ENCODE measurements at places on chromosomes 1 and 21.

DNA sequence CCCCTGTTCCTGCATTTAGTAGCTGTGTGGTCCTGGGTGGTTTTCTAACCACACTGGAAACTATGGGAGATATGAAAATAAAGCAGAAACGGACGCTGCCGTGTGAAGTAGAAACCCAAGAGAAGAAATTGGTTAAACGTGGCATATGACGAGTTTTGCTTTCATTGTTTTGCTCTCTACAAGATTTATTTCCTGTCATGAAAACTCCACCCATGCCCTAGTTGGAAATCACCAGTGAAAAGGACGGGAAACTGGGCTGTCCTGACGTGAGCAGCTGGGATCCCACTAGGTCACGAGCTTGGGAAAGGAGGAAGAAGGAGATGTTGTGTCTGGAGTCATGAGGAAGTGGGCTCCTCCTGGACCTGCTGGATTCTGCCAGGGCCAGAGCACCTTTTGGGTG lies 120.8 kb upstream of the GADD45A start:
- no peak for DNase-seq

GRCh38 chr1:175120511-175120910 lies 52.9 kb downstream of the TNN start:
- DNase-seq, result no peak

DNA sequence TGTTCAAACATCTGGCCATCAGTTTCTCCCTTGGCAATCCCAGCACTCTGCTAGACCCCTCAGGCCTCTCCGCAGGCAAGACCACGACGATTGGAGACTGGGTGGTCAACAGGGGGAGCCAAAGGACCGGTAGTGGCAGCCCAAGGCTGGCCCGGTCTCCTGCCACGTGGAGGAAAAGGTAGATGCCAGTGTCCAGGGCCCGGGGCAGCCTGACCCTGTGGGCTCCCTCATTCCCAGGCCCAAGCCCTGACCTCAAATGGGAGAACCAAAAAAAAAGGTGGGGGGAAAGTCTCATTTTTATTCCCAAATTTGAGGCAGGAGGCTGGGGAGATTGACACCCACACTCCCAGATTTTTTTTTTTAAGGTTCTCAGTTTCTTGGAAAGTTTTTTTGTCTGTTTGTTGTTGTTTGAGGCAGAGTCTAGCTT lies 24.8 kb downstream of the S100A6 start:
- DNase-seq, result peak; percentile 68

DNA sequence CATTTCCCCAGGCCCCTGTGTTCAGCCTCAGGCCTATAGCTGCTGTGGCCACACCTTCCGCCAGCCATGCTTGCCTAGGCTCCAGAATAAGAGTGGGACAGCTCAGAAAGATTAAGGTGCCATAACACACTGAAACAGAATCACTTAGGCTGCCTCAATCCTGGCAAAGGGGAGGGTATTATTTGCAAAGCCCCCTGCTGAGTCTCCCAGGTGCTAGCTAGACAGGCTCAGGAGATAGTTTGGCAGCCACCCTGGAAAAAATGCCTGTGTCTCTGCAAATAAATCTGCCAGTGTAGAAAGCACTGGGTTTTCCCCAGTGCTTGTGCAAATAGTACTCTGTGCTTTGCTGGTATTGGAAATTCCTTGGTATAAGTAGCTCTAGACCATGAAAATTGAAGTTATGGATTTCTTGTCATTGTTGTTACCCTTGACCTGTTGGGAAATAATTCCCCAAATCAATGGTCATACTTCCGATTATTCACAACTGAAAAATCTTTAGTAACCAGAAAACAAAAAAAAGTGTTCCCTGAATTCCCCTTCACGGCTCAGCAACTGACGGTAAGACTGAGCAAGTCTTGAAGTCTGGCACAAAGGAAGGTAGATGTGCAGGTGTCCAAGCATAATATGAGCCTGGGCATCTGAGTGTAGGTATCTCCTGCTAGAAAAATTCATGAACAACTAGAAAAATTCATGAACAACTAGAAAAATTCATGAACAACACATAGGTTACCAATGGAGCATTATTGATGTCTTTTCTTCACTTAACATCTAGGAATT lies 56.9 kb downstream of the PROX1 start:
- DNase-seq, result no peak

DNA sequence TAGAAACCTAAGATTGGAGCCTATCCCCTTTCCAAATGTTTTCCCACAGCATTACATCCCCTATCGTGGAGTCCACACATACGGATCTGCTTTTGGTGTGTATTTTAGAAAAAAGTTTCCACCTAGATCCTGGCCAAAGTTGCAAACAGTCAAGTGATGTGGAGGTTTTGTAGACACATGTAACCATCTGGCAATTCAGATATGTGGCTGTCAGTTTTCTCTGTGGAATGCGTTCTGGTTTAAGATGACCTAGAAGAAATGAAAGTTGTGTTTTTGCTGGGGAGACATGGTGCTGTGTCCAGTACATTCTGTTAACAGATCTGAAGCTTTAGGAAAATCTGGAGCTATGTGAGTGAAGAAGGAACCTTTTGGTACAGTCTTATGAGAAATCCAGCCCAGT lies 14.8 kb downstream of the RNF220 start:
- no peak for DNase-seq

- DNase-seq, result no peak
Measured at GRCh38 chr1:78958711-78959110, 47.8 kb downstream of the ADGRL4 start.

GRCh38 chr21:31948676-31949075 lies 75.9 kb downstream of the HUNK start:
- DNase-seq, result no peak

- no peak for DNase-seq
Measured at GRCh38 chr1:4075436-4076225, 175.6 kb upstream of the C1orf174 start.

DNA sequence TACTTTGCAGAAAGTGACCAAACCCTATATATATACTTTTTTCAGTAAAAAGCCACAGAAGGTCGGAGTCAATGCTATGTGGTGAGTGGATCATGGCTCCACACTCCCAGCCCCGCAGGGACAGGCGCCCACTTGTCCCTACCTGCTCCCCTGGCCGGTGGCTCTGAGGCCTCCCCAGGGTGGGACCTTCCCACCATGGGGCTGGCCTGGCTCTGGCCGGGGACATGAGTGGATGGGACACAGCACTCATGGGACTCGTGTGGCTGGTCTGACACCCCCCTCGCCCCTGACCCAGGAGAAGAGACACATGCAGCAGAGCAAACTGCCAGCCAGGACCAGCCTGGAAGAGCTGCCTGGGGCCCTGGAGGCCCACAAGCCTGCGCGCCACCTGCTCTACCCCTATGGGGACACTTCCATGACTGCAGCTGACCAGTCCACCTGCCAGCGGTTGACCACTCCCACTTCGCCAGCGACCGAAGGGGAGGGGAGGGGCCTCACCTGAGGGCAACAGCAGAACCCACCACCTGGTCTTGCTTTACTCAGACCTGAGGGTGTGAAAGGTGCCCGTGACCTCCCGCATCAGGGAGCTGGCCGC lies 2.2 kb downstream of the SPATC1L start:
- no peak for DNase-seq

- DNase-seq, result no peak
Measured at GRCh38 chr1:176801514-176802020, 338.6 kb downstream of the PAPPA2 start.

DNA sequence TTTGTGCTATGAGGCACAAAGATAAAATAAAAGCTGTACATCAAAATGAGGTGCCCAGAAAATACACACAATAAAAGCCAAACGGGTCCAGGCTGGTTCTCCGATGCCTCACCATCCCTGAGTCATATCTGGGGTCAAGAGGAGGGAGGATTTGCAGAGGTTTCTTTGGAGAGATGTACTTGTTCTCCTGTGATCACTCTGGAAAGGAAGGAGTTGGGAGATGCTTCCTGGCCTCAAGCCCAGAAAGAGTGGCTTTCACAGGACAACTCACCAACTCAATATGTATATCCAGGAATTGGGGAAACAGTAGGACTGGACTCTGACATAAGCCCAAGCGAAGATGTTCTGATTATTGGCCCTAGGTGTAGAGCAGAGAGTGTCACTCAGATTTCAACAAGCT lies 51.9 kb downstream of the DIPK1A start:
- no peak for DNase-seq

DNA sequence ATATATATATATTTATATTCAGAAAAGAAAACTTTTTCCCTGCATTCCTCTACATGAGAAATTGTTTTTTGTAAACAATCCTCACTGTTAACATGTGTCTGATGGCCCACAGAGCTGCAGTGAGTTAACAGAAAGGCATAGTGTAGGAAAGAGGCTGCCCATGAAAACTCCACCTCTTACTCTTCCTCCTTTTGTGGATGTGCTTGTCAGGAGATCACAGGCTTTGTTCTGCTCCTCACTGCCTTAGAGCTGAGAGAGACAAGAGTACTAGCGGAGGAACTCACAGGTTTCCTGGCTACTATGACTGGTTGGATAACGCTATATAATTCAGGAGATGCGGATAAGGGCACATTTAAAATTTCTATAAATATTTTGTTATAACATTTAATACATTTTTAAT lies 200.6 kb downstream of the BRINP3 start:
- no peak for DNase-seq

DNA sequence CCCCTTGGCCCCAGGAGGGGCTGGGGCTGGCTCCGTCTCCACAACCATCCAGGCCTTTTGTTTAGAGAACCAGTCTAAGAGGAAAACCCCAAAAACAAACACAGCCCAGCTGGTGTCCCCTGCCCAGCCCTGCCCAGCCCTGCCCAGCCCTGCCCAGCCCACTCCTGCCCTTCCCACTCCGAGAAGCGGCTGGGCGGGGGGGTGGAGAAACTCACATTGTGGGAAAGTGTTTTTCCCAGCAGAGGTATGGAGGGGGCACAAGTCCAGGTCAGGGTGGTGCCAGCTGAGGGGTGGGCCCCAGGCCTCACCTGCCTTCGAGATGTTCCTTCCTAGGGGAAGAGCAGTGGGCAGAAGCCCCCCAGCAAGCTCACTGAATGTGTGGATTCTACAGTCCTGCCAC lies 10.0 kb upstream of the FAM131C start:
- DNase-seq, result no peak

DNA sequence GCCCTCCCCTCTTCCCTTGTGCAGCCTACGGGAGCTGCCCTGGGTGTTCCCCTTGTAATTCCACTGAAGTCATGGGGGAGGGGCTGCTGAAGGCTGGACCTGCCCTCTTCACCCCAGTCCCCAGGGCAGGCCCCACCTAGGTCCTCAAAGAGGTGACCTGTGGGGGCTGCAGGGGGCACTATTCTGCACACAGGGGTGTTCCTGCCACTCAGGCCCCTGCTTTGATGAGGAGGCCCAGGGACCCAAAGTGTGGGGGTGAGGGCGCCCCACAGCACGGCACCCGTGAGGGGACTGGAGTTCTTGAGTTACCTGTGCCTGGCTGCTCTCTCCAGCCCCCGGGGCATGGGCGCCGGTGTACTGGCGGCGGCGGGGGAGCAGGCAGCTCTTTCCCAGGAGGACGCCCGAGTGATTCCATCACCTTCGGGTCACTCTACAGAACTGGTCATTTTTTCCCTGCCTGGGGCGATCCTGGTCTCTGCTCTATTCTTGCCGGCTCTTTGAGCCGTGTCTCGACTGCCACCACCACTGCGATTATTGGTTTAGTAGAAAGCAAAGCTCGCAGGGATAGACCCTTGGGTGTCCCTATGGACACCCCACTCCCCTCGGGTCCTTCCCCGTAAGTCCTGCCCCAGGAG lies 6.9 kb upstream of the PRDM16 start:
- no peak for DNase-seq

DNA sequence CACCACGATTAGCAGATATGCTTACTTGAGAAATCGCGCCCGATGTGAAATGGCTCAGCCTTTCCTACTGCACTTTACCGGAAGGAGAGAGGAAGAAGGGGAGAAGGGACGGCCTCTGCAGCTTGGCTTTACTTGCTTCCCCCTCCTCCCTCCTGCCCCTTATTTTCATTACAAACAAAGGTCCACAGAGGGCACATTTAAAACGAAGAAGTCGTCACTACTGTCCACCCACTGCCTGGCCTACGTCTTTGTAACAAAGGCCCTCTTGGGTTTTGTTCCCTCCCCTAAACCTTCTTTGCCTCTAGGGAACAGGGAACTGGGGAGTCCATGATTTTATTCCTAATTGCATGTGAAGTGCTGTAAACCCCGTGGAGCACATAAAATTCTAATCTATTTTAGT lies 308.5 kb downstream of the LMX1A start:
- no peak for DNase-seq

DNA sequence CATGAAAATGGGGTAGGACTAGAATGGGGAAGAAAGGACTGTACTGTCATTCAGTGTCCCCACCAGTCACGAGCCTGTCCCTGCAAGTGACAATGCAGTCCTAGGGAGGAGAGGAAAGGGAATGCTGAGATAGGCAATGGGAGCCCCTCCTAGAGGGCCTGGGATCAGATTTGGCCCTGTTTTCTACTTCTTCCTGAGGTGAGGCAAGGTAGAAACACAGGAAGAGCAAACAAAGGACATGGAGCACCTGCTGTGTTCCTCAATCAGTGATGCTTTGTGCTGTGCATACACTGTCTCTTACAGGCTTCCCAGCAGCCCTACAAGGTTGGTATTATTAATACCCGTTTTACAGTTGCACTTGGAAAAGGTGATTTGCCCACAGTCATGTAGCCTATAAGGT lies 6.1 kb downstream of the FABP3 start:
- no peak for DNase-seq

DNA sequence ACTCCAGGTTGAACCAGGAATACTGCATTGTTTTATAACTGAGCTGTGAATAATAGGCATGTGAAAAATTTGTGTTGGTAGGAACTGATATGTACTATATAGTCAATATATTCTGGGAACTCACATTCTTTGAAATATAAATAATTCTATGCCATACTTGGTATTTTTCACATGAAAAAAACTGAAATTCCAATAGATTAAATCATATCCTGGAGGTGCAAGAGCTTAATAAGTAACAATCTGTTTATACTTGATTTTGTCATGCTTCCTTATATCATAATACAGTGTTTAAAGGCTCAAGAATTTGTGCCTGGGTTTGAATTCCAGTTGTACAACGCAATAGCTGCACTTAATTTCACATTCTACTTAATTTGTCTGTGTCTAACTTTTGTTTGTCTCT lies 387.0 kb downstream of the USP25 start:
- DNase-seq, result no peak

GRCh38 chr1:225509770-225510169 lies 81.9 kb upstream of the LBR start:
- no peak for DNase-seq
